ENCODE measurements at places on chromosomes 3 and 15. TPM values are rescaled to one million over a fixed set of nuclear protein-coding genes. Genes with fewer than 3 reads are reported as not detected.
A peak's percentile ranks its signal among the peaks of the same experiment; 100 is the strongest.

GRCh38 chr15:82805994-82806406 lies at the start of gene FSD2:
FSD2 (minus strand) TSS chr15:82806069; CDS start chr15:82787390, 18,679 bp downstream.
- H3K27ac ChIP-seq: no peak within 1 kb of the TSS
- no peak within 1 kb of the TSS for H3K4me3 ChIP-seq
- H3K36me3 ChIP-seq: no peaks in the 10 kb centered on the region
- H3K27me3 ChIP-seq: no peaks in the 10 kb centered on the region
- no peaks in the 10 kb centered on the region for H3K4me1 ChIP-seq

DNA sequence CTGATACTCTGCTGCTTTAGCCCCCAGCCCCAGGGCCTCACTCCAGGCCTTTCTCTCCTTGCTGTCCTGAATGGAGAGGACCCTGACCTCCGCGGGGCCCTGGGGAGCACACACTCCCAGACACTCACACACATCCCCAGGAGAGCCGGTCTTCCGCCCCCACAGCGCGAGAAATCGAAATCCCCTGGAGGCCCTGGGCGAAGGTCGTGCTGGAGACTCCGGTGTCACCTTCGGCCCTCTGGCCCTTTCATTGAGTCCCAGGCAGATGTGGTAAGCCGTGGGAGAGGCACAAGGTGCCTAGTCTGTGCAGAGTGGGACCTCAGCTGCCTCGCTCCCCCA lies 848 bp upstream of the GOLGA8B start:
- H3K27ac ChIP-seq: no peak overlapping the region
- no peaks in the 10 kb centered on the region for H3K36me3 ChIP-seq
- no peaks in the 10 kb centered on the region for H3K27me3 ChIP-seq
- H3K4me1 ChIP-seq: peaks cover 5% of the 10 kb centered on the region
- H3K4me3 ChIP-seq: no peak overlapping the region

- H3K36me3 ChIP-seq: no peaks in the 10 kb centered on the region
- no peaks in the 10 kb centered on the region for H3K27me3 ChIP-seq
- no peak overlapping the region for H3K27ac ChIP-seq
- DNase-seq: no peak
- no peak overlapping the region for H3K4me3 ChIP-seq
Measured at GRCh38 chr15:47870300-47870955, 153.1 kb downstream of the SEMA6D start.

DNA sequence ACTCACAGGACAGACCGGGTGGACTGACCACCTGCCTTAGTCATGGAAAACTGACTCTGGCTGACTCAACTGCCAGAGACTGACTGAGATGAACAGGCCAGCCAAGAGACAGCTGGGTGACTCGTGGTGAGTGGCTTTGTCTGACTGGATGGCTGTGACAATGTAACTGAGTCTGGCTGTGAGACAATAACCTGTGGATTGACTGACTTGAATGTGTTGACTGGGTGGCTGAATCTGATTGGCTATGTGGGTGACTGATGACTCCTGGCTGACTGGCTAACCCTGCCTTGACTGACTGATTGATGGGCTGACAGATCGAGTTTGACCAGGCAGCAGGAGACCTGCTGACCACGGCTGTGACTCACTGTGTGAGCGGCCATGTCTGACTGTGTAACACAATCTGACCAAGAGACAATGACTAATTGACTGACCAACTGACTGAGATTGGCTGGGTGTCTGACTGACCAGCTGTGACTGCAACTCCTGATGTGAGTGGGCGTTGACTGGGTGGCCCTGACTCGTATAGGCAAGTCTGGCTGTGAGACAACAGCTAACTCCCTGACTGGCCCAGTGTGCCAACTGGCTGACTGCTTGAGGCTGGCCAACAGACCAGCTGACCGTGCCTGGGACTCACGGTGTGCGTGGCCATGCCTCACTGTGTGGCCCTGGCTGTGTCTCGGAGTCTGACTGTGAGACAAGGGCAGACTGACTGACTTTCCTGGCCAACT lies 509.1 kb downstream of the SHQ1 start:
- H3K4me3 ChIP-seq: no peak overlapping the region
- H3K36me3 ChIP-seq: no peaks in the 10 kb centered on the region
- peaks cover 3% of the 10 kb centered on the region for H3K4me1 ChIP-seq
- DNase-seq: peak; percentile 72
- no peaks in the 10 kb centered on the region for H3K27me3 ChIP-seq

GRCh38 chr3:108293858-108294257 lies 2.5 kb upstream of the HHLA2 start:
- no peaks in the 10 kb centered on the region for H3K27me3 ChIP-seq
- no peak overlapping the region for H3K27ac ChIP-seq

DNA sequence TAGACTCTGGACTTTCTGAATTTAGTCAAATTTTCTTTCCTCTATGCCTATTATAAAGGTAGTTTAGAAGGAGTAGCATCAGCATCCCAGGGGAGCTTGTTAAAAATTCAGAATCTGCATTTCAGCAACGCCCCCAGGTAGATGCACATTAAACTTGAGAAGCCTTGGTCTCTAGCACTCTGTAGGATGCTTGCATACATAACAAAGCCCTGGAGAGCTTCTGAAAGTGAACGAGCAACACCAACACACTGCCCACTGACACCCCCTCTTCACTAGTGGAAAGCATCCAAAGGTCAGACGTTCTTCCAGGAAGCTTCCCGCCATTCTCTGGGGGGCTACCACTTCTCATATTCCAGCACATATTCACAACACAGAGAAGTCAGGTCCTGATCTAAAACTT lies 6.5 kb downstream of the PRICKLE2 start:
- H3K27me3 ChIP-seq: no peaks in the 10 kb centered on the region
- no peaks in the 10 kb centered on the region for H3K4me1 ChIP-seq
- no peak overlapping the region for H3K4me3 ChIP-seq
- no peaks in the 10 kb centered on the region for H3K36me3 ChIP-seq

- no peak overlapping the region for H3K4me3 ChIP-seq
- H3K27me3 ChIP-seq: no peaks in the 10 kb centered on the region
- no peak overlapping the region for H3K27ac ChIP-seq
- DNase-seq: no peak
- peaks cover under 1% of the 10 kb centered on the region for H3K4me1 ChIP-seq
Measured at GRCh38 chr15:78956937-78957336, 12.1 kb upstream of the CTSH start.

DNA sequence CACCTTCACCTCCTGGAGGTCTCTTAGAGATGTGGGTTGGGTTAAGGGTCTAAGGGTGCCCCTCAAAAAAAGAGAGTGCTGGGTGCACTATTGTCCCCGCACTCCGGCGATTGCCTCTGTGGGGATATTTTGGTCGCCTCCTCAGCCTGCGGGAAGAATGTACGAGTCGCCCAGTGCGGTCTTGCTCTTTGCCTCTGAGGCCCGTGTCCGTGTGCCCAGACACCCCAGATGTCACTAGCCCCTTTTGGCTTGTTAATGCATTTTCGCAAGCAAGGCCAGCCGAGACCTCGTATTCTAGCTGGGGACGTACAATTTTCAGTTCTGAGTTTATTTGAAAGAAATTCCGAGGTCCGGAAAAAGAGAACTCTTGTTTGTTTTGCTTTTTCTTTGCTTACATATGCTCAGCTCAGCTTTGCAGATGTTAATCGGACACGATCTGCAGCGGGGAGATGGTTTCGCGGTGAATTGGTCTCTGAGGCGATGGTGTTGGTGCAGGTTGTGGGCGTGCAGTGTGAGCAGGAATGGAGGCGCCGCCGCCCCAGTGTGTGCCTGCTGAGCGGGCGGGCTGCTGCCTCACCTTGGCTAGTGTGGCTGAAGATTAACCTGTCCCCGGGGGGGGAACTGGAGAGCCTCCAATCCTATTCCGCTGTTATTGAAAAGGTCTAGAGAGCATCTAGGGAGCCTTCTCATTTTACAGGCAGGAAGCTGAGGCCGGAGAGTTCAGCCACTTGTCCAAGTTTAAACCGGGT lies 1.4 kb downstream of the ST6GAL1 start:
- peak overlapping the region; percentile 73 for H3K27ac ChIP-seq
- H3K36me3 ChIP-seq: no peaks in the 10 kb centered on the region
- DNase-seq: peak; percentile 92
- peaks cover 9% of the 10 kb centered on the region for H3K4me1 ChIP-seq

Gene ZKSCAN7
- 7.9 TPM for total RNA-seq

Gene DNAJC13
- total RNA-seq: 43.1 TPM

Gene IL17RD
- total RNA-seq: 18.9 TPM

Gene PSTPIP1
- 22.1 TPM for total RNA-seq

Gene SCAMP5
- total RNA-seq: 13.4 TPM

DNA sequence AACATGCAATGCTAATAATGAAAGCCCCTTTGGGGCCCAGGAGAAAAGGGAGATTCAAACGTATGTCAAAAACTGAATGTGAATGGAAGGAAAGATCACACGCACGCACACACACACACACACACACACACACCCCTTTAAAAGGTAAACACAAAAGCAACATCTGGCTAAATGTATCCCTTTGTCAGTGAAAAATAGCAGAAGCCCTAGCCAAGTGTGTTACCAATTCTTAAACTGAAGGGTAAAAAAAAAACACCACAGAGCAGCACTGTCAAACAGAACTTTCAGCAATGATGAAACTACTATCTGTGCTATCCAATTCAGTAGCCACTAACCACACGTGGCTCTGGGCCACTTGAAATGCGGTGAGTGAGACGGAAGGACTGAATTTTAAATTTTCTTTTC lies 4.9 kb downstream of the RFTN1 start:
- H3K36me3 ChIP-seq: no peaks in the 10 kb centered on the region
- no peaks in the 10 kb centered on the region for H3K27me3 ChIP-seq
- peaks cover 8% of the 10 kb centered on the region for H3K4me1 ChIP-seq
- DNase-seq: no peak
- no peak overlapping the region for H3K4me3 ChIP-seq

- no peaks in the 10 kb centered on the region for H3K27me3 ChIP-seq
- H3K4me3 ChIP-seq: no peak overlapping the region
- DNase-seq: no peak
- H3K36me3 ChIP-seq: no peaks in the 10 kb centered on the region
Measured at GRCh38 chr3:33467786-33468185, 27.6 kb upstream of the UBP1 start.

DNA sequence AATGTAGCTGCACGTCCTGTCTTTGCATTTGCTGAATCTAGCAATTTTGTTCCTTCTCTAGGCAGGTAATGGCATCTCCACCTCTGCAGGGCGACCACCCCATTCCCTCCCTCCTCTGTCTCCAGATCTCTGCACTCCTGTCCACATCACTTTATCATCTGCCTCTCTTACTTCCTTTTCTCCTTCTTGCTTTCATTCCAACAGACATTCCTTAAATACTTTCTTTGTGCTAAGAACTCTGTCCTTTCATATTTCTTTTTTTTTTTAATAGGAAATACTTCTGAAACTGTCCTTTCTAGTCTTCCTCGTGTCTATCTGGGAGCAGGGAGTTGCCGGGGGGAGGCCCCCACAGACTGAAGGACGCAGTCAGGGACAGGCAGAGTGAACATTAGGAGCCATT lies 7.2 kb downstream of the ITIH3 start:
- DNase-seq: no peak
- H3K36me3 ChIP-seq: no peaks in the 10 kb centered on the region
- H3K27me3 ChIP-seq: no peaks in the 10 kb centered on the region
- H3K4me3 ChIP-seq: no peak overlapping the region
- no peaks in the 10 kb centered on the region for H3K4me1 ChIP-seq
- no peak overlapping the region for H3K27ac ChIP-seq

- H3K36me3 ChIP-seq: no peaks in the 10 kb centered on the region
- no peak for DNase-seq
- H3K27ac ChIP-seq: no peak overlapping the region
Measured at GRCh38 chr3:183265834-183266417, 12.9 kb downstream of the B3GNT5 start.

- H3K36me3 ChIP-seq: no peaks in the 10 kb centered on the region
- H3K4me3 ChIP-seq: no peak overlapping the region
- DNase-seq: no peak
- no peaks in the 10 kb centered on the region for H3K4me1 ChIP-seq
- H3K27ac ChIP-seq: no peak overlapping the region
Measured at GRCh38 chr15:38238311-38238710, 14.3 kb upstream of the SPRED1 start.

GRCh38 chr3:123297627-123297899 lies 95.8 kb downstream of the SEC22A start:
- H3K27me3 ChIP-seq: no peaks in the 10 kb centered on the region
- no peaks in the 10 kb centered on the region for H3K36me3 ChIP-seq
- DNase-seq: no peak
- no peak overlapping the region for H3K4me3 ChIP-seq

Gene PROK2
- total RNA-seq: 0.25 TPM

Gene TMCO5A
- not detected for total RNA-seq

DNA sequence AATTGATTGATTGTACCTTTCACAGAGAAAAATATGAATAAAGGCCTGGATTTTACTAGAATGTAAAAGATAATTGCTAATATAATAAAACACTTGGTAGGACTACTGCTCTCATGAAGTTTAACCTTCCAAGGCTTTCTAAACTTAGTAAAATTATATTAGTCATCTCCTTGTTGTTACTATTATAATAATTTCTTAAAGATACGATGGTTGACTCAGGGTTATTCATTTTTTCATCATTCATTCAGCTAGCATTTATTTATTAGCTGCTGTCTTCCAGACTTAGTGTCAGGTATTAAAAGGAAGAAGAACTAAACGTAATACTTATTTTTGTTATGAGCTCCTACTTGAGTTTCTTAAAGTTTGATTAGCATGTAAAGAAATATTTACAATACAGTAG lies 771.6 kb upstream of the NR2F2 start:
- DNase-seq: no peak
- no peak overlapping the region for H3K4me3 ChIP-seq
- no peaks in the 10 kb centered on the region for H3K36me3 ChIP-seq
- H3K4me1 ChIP-seq: peaks cover 4% of the 10 kb centered on the region
- no peak overlapping the region for H3K27ac ChIP-seq

DNA sequence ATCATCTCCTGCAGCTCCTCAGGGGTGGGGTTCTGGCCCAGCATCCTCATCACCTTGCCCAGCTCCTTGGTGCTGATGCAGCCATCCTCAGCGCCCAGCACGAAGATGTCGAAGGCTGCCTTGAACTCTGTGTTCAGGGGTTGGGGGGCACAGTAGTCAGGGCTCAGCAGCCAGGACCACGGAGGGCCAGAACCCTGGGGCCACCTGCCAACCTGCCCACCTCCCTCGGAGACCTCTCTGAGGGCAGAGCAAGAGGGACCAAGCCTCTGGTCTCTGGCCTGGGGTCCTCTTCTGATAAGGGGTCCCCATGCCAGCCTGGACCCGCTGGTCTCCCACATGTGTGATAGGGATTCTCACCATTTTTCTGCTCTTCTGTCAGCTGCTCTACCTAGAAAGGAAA lies 1.7 kb downstream of the TNNC1 start:
- H3K4me1 ChIP-seq: peaks cover 20% of the 10 kb centered on the region
- H3K4me3 ChIP-seq: no peak overlapping the region
- no peak for DNase-seq
- no peaks in the 10 kb centered on the region for H3K27me3 ChIP-seq
- no peaks in the 10 kb centered on the region for H3K36me3 ChIP-seq
- H3K27ac ChIP-seq: peak overlapping the region; percentile 23

GRCh38 chr3:60630953-60631352 lies 620.3 kb downstream of the FHIT start:
- DNase-seq: peak; percentile 79
- no peaks in the 10 kb centered on the region for H3K4me1 ChIP-seq
- H3K36me3 ChIP-seq: no peaks in the 10 kb centered on the region
- no peaks in the 10 kb centered on the region for H3K27me3 ChIP-seq
- no peak overlapping the region for H3K4me3 ChIP-seq

DNA sequence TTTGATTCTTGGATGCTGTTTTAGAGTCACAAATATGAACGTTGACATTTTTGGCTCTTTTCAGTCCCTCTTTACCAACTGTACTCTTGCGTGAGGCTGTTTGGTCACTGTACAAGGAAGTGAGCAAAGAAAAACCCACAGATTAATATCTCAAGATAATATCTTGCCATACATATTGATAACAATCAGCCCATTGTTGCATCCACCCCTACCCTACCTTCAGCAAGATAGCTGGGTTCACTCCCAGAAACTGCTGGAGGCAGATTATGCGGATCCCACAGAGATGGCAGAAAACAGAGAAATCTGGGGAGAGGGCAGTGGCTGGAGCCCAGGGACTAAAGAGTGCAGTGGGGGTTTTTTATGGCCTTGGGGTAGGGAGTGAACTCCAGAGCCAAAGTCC lies 29.9 kb upstream of the MFSD1 start:
- no peak overlapping the region for H3K27ac ChIP-seq
- no peak for DNase-seq
- no peak overlapping the region for H3K4me3 ChIP-seq
- no peaks in the 10 kb centered on the region for H3K36me3 ChIP-seq
